ENCODE measurements at places on chromosomes 4 and X.

GRCh38 chr4:88003261-88003660 lies 4.2 kb upstream of the PKD2 start:
- DNase-seq: no peak

DNA sequence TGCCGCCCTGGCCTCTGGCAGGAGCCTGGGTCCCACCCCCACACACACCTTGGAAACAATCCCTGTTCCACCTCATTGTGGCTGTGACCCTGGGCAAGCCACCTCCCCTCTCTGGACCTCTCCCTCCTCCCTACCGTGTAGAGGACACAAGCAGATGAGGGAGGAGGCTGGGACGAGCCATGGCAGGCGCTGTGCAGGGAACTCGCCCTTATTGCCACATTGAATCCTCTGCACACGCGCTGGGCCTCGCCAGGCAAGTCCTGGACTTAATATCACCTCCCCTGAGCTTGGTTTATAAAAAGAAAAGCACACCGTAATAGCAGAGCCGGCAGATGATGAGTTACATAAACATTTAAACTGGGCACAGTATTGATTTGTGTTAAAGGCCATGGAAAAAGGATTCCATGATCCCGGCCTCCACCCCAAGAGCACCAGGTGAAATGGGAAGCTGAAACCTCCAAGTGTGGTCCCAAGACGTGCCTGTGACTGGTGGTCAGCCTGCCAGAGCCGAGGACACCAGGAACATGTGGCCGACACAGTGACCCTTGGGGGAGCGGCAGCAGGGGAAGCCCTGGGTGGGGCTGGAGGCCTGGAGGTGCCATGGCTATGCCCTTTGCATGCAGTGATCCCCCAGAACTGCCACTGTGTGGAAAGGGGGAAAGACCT lies 81.1 kb downstream of the PPP2R2C start:
- DNase-seq: no peak

- DNase-seq: no peak
Observed at GRCh38 chrX:103253608-103254007, 1.3 kb downstream of the TCEAL8 start.

DNA sequence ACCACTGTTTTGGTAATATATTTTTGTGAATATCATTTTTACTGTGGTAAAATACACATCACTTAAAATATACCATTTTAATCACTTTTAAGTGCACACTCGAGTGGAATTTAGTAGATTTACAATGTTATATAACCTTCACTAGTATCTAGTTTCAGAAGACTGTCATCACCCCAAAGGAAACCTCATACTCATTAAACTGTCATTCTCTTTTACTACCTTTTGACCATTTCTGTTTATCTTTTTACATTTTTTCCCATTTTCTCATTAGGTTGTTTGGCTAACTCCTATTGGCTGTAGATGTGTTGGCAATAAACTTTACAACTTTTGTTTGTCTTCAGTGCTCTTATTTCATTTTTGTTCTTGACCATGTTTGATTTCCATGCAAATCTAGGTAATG lies 1168.3 kb upstream of the PCDH7 start:
- DNase-seq: no peak

DNA sequence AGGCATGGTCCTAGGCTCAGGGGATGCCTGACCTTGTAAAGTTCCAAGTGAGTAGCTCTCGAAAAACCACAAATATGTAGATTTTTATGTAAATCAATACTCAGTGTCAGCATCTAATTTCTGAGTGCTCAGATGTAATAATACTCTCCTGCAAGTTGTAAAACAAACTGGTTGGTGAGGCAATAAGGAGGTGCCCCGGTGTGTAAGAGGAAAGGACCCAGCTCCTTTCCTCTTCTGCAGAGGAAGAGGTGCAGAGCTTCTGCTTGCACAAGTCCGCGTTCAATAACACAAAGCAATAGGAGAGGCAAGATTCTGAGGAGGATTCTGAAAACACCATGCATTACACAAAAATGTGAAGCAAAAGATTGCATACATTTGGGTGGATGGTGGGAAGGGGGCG lies 43.6 kb upstream of the ENPP6 start:
- DNase-seq: no peak

GRCh38 chr4:155445306-155445705 lies 68.5 kb upstream of the MAP9 start:
- DNase-seq: no peak

DNA sequence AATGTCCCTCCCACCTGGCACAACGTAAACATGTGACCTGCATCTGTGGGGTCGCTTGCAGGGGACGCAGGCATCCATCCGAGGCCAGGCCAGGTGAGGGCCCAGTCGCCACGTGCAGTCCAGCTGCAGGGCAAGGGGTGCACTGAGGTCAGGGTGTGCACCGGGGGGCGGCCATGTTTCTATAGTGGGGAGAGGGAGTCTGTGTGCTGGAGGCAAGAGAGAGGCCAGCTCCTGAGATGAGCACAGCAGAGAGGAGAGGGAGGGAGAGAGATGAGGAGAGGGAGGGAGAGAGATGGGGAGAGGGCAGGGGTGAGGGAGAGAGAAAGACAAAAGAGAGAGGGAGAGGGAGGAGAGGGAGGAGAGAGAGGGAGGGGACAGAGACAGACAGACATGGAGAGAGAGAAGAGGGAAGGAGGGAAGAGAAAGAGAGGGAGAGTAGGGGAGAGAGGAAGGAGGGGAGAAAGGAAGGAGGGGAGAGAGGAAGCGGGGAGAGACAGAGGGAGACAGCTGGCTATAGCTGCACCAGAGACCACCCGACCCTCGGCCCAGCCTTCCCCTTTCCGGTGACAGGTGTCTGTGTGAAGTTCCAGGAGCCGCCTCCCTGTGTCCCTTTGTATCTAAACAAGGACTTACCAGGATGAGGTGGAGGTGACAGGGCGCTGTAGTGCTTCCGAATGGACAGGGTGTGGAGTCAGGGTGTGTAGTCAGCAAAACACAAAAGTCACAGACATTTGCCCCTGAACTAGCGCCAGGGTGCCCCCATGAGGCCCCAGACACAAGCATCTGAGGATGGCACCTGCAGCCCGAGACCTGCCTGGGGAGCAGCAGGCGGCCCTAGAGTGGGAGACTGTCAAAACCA lies 68.7 kb downstream of the ADRA2C start:
- DNase-seq: no peak

DNA sequence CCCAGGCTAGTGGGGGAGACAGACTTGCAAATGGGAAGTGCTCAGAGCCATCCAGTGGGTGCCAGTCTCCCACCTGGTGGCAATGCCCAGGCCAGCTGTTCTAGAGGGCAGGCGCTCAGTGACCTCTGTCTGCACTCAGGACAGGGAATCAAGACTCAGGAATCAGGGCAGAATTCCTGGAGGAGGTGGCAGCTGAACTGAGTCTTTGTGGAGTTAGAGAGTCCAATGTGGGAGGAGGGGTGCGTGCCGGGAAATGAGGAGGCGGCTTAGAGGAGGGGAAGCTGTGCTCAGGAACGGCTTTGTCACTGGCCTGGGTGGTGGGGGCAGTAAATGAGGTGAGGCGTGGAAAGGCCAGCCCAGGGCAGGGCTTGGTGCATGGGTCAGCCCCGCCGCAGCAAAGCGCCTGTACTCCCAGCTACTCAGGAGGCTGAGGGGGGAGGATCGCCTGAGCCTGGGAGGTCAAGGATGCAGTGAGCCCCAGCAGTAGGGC lies 31.3 kb upstream of the SORCS2 start:
- no peak for DNase-seq

- no peak for DNase-seq
Observed at GRCh38 chrX:153828723-153829548, 1.4 kb downstream of the PDZD4 start.

DNA sequence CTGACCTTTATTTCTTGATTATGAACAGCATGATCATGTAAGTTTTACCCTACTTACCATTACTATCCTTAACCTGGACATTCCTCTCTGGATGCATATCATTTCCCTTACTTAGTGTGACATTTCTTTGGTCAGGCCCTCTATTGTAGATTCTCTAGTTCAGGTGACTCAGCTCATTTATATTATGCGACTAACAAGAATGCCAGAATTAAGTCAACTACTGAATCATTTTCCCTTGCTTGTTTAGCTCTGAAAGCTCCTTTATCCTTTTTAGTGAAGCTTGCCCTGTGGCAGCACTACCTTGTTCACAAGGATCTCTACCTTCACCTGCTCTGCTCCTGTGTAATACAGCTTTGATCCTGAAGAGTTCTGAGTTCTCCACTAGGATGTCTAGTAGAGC lies 15.1 kb upstream of the UGT2B17 start:
- no peak for DNase-seq

- no peak for DNase-seq
Observed at GRCh38 chr4:7278071-7278765, 85.9 kb downstream of the SORCS2 start.

GRCh38 chr4:88382621-88383020 lies 4.0 kb downstream of the HERC6 start:
- no peak for DNase-seq

GRCh38 chr4:22778547-22779163 lies 85.9 kb downstream of the GBA3 start:
- no peak for DNase-seq

DNA sequence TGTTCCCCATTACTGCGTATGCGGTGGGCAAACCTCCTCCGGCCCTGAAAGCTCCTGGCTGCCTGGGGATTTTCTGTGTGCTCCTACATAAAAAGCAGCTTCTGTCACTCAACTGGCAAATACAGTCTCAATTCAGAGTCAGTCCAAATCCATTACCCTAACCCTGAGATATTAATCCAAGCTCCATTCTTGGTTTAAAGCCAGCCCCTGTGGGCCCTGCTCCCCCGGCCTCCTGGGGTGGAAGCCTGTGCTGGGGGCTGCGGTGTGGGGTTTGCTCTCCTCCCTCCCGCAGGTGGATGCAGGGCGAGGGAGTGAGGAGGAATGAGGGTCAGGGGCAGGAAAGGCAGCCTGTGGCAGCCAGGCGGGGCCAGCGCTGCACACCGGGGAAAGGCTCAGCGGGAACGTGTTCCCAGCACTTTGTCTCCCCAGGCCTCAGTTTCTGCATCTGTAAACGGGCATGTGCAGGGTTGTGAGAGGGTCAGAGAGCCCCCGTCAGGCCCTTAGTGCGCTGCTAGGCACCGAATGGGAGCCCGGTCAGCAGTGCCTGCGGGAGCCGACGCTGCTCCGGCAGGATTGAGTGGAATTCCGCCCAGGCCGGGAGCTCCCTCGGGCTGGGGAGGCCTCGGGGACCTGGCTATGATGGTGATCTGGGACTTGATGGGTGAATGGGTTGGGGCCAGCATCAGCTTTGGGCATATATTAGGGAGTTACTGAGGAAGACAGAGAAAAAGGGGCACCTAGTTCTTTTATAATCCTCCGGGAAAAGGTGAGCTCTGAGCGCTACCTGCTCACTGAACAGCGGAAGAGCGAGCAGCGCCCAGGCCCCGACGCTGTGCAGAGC lies 6.3 kb upstream of the RGS12 start:
- no peak for DNase-seq
